Smooth muscle cell of the brain vasculature (primary cell): ENCODE measurements at places on chromosomes 3 and 15.

- no peak for DNase-seq
Measured at GRCh38 chr3:75015280-75015679, 400.8 kb upstream of the CNTN3 start.

DNA sequence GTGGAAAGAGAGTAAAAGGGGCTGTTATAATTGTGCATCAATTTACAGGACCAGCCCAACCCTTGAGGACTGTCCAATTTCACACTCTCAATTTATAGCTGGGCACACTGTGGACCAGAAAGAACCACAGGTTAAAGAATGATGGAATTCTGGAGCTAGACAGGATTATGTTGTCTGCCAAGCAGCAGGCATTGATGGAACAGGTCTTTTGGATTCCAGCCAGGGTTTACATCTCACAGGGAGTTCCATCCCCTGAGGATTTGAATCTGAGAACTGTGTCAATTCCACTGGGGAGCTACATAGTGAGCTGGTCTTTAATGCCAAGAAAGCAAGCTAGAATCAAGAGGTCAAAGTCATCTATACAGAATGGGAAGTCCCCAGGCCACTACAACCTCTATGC is 389.5 kb upstream of the WNT5A start:
- no peak for DNase-seq

- no peak for DNase-seq
Measured at GRCh38 chr15:48017747-48018146, 103.0 kb upstream of the SLC24A5 start.

- no peak for DNase-seq
Measured at GRCh38 chr3:176861137-176861536, 336.1 kb downstream of the TBL1XR1 start.
